NT2/D1 (cell line): ENCODE measurements at places on chromosomes 13 and 19.

DNA sequence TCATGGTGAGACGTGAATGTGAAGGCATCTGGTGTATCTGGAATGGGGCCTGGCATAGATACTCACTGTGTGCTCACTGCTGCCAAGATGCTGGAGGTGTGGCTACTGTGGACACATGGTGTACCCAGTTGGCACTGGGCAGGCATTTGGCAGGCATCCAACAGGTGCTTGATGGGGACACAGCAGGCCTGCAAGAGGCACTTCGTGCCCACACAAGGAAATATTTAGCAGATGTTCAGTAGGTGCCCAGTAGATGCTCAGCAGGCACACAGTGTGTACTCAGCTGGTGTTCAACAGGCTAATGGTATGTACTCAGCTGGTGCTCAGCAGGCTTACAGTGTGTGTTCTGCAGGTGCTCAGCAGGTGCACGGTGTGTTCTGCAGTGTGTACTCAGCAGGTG, 14.2 kb downstream of the CRTC1 start:
- DNase-seq: no peak

- DNase-seq: no peak
These were observed 69.4 kb upstream of the KLF12 start for GRCh38 chr13:74203576-74203975.

DNA sequence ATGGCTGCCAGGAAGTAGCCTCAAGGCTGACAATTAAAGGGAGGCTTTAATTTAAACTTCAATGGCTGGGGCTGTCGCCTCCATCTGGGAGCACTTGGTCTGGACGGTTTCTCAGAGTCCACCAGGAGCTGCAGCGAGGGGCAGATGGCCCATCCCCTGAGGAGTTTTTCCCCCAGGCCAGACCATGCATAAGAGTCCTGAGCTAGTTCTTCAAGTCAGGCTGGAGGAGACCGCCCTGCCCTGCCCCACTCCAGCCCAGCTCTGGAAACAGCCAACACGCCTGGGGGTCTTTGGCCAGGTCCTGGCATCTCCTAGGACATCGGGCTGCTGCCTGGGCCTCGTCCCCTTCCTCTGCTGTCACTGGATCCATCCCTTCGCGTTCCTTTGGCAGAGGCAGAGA, 5.3 kb upstream of the ACTN4 start:
- DNase-seq: no peak

DNA sequence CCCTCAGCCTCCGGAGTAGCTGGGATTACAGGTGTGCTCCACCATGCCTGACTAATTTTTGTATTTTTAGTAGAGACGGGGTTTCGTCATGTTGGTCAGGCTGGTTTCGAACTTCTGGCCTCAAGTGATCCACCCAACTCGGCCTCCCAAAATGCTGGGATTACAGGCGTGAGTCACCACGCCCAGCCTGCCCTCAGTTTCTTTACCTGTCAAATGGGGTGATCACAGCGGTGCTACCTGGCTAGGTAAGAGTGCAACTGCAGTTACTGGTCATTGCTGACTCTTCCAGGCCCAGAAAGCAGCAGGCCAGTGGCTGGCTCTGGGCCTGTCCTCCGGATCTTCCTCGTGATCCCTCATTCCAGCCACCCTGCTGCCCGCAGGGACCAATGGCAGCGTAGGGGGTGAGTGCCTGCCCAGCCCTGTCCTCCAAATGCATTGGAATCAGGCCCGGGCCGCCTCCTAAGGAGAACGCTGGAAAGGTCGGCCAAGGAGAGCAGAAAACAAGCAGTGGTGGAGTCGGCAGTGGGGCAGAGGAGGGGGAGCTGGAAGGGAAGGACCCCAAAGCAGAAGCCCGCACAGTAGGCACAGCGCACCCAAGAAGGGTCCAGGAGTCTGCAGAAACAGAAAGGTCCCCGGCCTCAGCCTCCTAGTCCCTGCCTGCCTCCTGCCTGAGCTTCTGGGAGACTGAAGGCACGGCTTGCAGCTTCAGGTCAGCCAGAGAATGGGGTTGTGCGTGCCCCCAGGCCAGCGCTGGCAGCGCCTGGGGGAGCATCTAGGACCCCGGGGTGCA, 1.8 kb upstream of the SLC27A1 start:
- DNase-seq: no peak

DNA sequence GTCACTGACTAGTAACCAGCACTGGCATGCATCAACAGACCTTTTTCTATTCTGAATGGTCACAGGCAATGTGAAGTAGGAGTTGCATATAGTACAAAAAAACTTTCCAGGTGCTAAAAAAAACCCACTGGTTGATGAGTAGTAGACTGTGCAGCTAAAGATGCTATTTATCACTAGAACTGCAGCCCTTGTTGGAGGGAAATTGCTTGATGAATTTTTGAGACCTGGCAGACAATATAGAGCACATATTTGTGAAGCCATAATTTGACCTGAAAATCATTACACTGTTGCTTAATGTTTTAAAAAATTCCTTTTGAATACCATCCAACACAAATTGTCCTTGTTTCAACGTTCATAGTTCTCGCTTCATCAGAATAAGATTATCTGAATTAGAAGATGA, 441.0 kb downstream of the KLF12 start:
- no peak for DNase-seq

DNA sequence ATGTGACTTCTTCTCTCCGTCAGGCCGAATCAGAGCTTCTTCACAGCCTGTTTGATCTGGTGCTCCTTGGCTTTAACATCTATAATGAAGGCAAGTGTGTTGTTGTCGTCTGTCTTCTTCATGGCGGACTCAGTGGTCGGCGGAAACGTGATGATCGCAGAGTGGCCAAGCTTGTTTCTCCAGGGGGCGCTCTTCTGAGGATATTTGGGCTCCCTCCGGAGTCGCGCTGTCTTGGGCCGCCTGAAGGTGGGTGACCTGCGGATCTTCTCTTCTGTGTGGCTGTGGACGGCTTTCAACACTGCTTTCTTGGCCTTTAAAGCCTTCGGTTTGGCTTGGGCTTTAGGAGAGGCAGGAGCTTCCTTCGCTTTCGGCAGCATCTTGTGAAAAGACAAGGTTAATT, 9.8 kb downstream of the TPRX1 start:
- no peak for DNase-seq

GRCh38 chr13:43339145-43339804, 315.9 kb downstream of the DNAJC15 start:
- no peak for DNase-seq
